ENCODE measurements at places on chromosomes 16 and 17.
A peak's percentile ranks its signal among the peaks of the same experiment; 100 is the strongest.

DNA sequence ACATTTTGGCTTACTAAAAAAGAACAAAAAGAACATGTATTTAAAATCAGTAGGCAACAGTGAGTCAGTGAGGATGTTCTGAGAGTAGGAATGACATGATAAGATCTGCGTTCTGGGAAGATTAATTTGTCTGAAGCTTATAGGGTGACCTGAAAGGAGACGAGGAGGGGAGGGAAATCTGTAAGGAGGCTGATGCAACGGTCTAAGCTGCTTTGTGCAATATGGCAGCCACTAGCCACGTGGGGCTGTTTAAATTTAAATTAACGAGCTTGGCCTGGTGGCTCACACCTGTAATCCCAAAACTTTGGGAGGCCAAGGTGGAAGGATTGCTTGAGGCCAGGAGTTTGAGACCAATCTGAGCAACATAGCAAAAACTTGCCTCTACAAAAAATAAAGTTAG lies 181.6 kb upstream of the CACNG3 start:
- no peak for DNase-seq

DNA sequence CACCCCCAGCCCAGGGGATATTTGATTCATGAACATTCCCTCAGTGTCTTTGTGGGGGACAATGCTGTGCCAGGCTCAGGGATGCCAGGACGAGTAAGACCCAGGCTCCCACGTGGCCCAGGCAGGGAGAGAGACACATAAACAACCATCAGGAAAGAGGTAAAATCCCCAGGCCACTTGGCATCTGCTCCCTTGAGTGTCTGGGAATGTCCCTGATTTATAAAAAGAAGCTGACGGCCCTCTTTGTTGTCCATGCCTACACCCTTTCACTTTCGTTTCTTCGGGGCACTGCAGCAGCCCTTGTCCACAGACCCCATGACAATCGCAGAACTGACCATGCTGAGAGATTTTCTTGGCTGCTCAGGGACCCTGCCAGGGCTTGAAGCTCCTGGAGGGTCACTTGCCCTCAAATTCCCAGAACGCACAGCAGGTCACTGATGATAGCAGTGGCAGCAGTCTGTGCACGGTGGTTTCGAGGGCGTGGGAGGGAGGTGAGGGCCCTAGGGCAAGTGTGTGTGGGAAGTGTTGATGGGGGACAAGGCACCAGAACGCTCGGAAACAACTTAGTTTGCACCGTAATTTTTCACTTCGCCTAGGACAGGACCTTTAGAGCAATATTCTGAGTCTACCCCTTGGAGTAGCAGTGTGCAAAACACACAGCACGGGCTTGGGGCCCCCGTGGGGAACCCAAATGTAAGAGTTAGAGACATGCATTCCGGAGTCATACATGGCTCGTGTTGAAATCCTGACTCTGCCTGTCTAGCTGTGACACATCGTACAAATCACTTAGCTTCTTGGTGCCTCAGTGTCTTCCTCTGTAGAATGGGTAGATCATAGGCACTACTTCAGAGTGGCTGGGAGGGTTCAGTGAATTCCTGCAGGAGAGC lies 4.7 kb downstream of the NOD2 start:
- peak; percentile 77 for DNase-seq

DNA sequence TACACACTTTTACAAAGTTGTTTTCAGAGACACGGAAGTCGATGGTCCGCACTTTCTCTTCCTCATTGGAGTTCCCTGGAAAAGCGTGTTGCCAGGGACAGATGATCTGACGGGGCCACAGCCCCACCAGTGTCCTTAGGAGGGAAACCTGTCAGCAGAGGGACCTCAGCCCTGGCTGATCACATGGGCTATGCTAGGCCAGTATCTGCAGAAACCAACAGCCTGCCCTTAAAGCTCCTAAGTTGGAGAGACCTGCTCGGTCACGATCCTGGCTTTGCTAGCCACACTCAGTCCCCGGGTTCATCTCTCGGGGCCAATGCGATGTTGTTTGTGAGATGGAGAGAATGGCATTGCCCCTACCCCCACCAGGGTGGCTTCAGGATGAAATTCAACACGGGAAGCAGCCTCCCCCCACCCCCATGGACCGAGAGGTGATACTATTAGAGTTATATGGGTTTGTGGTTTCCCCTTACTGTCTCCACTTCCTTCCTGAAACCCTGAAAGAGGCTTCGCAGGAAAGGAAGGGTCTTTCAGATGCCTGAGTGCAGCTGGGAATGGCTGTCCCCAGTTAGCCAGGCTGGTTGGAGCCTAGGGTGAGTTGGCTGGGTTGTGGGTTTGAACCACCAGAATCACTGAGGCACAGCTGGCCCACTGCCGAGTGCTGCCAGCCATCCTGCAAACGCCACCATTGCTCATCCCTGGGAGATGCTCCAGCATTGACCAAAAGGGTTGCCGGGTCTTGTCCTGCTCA lies 16.6 kb downstream of the RMI2 start:
- no peak for DNase-seq

GRCh38 chr17:57899822-57900221 lies 50.0 kb upstream of the MRPS23 start:
- no peak for DNase-seq

- DNase-seq = no peak
Observed at GRCh38 chr17:8436844-8437171, 1.1 kb downstream of the NDEL1 start.

- no peak for DNase-seq
Observed at GRCh38 chr17:29574732-29575510, 6.4 kb downstream of the TP53I13 start.

GRCh38 chr16:6482696-6483468 lies 849.8 kb upstream of the RBFOX1 start:
- no peak for DNase-seq

DNA sequence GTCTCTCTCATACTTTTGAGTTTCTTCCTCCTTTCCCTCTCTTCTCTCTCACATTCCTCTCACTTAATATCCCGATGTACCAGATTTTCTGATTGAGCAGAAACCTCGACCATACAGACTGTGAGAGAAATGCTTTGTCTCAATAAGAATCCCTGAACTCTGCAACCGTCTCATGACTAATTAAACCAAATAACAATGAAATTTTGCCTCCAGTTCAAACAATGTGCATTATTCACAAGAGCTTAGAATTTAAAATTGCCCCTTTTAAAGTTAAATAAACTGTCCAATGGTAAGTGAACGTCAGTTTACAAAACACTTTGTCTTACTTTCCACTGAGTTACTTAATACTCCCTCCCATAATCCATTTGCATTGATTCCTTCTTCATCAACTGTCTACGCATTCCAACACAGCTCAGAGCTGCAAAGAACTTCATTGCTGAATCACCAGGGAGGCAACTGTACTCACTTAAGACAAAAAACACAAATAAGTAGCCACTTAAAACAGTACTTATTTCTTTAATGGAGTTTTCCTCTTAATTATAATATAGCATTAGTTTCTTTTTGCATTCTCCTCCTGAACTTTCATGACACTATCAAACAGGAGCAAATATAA lies 4.9 kb downstream of the CDH11 start:
- no peak for DNase-seq

DNA sequence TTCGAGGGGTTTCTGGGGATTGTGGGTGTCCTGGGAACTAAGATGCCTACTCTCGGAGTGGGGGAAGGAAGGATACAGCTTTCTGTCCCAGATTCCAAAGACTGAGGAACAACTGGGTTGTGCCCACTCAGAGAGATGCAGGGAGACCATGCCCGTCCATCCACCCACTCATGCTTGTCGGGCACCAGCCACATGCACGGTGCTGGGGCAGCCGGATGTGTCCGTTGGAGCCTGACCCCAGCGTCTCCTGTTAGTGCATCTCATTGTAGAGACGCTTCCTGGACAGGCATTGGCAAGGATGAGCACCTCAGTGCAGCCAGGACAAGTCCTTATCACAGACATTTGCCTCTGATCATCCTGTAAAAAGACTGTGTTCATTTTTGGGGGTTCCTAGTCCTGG lies 58.1 kb downstream of the METRNL start:
- DNase-seq = peak; percentile 29

DNA sequence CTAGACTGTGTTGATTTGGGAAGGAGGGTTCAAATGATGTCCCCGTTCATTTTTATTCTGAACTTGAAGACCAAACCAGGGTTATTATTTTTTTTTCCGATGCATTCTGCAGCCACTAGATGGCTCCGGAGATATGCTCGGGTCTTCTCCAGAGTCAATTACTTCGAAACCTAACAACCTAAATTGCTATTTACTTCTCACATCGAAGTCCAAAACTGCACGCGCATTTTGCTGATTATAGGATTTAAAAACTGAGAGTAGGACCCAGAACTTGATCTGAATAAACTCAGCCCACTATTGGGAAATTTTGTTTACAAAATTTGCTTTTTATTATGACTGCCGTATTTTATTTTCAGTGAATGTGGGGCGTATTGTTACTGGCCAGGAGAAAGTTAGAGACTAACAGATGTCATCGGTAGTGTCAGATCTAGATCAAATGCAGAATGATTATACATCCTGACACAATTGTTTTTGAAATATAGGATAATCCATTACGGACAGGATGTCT lies 263.8 kb downstream of the HS3ST3A1 start:
- no peak for DNase-seq

DNA sequence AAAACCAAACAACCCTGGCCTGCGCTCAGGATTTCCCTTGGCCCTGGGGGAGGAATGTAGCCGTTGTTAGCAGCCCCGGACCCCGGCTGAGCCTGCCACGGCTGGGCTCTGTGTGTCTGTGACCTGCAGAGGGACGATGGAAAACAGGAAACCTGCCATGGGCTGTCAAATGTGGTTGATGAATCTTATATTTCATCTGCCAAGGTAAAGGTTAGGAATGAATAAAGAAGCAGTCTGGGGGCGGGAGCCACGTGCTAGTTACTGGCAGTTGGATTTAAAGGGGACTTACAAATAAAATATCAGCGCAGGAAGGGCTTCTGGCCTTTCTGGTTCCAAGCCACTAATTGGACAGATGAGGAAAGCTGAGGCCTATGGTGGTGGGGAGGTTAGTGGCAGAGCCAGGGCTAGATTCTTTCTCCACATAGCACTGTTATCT lies at the start of gene KRT23:
Gene KRT23, minus strand, starts transcription at position 263 of the 436 bp plus-strand sequence. CDS start 1,043 bp downstream, outside the sequence.
- no peak for DNase-seq

GRCh38 chr17:13537167-13537731 lies 64.5 kb downstream of the HS3ST3A1 start:
- DNase-seq = no peak

- DNase-seq = no peak
Observed at GRCh38 chr16:79627092-79627491, 26.6 kb upstream of the MAF start.

DNA sequence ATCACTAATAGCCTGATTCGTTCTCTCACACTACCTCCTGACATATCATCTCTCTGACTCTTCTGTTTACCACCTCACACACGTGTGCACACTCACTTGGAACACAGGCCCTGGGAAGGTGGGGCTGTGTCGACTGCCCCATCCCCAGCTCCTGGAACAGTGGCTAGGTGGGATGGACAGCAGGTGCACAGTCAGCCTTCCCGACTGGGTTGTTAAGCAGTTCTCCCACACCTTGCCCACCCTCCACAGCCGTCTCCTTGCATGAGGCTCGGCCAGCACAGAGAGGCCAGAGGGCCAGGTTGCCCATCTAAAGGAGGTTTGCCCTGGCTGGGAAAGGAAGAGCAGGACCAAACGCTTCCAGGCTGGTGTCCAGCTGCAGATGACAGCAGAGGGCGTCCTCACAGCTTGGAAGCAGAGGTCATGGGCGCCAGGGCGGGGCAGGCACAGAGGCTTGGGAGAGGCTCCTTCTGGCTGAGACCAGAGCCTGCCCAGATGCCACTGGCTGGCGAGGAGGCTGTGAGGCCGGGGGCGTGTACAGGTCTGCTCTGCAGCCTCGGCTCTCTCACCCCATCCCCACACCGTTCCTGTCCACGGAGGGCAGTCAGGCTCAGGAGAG lies 92.8 kb downstream of the AMFR start:
- DNase-seq = no peak

DNA sequence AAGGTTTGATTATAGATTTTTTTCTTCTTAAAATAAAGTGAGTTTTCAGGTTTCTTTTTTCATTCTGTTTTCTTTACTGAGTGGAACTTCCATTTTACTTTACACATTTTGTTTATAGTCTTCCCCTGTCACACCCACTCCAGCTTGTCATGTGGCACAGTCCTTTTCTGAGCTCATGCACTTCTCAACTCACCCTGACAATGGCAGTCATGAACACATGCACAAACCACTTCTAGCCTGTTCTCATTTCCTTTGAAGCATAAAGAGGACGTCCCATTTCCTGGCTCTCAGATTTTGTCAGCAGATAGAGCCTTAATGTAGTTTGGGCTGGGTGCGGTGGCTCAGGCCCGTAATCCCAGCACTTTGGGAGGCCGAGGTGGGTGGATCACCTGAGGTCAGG lies 168.0 kb downstream of the AHSP start:
- DNase-seq = no peak

DNA sequence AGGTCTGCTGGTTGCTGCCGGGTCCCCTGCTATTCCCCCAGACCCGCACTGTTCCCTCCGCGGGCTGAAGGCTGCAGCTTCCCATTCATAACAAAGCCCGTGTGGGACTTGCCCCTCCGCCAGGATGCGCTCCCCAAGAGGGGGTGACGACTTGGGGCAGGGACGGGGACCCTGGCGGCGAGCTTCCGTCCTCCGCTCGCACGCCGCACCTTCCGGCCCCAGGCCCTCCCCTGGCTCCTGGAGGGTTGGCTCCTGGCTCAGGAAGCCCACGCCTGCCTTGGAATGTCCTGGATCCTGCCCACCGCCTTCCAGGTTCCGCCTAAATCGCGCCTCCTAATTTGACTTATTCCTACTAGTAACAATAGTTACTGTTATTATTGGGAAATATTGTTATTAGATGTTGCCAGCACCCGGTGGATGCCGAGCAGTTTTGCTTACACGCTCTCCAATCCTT lies 1.1 kb upstream of the TFAP4 start:
- DNase-seq = peak; percentile 81

- DNase-seq = no peak
Observed at GRCh38 chr17:82588266-82589175, 59.7 kb downstream of the WDR45B start.

DNA sequence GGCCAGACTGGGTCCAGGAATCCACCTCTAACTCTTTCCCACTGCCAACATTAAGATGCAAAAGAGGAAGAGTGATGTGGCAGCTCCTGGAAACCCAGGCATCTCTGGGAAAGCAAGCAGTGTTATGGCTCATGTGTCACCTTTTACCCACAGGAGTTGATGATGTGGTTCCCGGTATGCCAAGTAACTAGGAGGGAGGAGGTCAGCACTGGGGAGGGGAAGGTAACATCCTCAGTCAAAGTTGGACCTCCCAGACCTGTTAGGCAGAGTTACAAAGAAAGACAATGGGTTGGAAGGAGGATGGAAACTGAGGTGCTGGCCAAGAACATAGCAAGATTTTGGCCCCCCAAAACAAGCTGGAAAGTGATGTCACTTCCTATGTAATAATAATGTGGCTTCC lies 11.4 kb downstream of the KRABD2 start:
- DNase-seq = no peak

GRCh38 chr16:12542818-12543699 lies 260.6 kb downstream of the CPPED1 start:
- DNase-seq = no peak

DNA sequence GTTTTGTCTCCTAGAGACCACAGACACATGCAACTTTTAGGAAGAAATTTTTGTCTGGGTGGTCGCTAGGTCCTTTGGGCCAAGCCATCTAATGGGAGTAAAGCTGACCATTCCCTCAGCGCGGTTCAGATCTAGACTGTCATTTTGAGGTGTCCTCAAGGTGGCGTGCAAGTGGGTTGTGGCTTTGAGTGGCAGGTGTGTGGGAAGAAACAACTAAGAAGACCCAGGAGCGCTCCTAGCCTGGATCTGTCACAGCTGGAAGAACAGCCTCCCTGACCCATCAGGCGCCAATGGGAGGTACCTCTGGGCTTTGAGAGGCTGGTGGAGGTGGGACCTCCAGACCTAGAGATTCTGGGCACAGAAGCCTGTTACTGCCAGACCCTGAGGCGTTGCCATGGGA lies 645.1 kb downstream of the KCNJ18 start:
- no peak for DNase-seq

Measured in activated CD8-positive, alpha-beta memory T cell treated with anti-CD3 and anti-CD28 coated beads, Interleukin-2, amount 50 U/mL, for 48 hours (primary cell).